Vagina (tissue), 2 donors: ENCODE measurements at places on chromosomes 16 and 17.

DNA sequence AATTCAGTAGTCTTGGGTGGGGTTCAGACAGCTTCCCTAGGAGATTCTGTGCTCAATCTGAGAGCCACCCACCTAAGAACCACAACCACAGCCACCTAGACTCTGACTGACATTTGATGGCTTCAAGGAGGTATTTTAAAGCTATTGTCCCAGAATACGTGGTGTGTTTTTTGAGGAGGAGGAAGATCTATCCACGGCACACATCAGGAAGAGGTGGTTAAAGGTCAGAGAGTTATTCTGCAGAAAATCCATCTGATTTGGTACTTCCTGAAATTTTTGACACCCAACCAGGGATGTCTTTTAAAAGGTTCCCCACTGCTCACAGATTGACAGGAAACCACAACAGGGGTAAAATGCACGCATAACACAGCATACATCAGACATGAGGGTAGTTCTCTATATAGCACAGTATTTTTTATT, 25.1 kb downstream of the SMARCE1 start:
- no peak for DNase-seq

DNA sequence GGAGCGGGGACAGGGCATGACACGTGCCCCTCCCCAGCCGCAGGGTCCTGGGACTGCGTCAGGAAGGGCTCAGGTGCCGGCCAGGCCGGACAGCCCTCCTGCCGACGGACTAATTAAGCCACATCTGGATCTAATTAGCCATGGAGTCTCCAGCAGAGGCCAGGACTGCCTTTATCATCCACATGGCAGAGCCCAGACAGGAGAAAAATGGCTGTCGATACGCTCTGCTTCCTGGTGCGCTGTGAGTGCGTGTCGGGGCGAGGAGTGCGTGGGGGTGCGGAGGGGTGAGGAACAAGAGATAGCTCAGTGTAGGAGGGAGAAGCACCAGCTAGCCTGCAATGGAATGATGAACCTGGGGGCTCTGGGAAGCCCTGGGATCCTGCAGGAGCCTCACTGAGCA, 218.8 kb downstream of the IRF8 start:
- DNase-seq, result no peak

GRCh38 chr16:29710227-29711219, 31.5 kb downstream of the QPRT start:
- no peak for DNase-seq

DNA sequence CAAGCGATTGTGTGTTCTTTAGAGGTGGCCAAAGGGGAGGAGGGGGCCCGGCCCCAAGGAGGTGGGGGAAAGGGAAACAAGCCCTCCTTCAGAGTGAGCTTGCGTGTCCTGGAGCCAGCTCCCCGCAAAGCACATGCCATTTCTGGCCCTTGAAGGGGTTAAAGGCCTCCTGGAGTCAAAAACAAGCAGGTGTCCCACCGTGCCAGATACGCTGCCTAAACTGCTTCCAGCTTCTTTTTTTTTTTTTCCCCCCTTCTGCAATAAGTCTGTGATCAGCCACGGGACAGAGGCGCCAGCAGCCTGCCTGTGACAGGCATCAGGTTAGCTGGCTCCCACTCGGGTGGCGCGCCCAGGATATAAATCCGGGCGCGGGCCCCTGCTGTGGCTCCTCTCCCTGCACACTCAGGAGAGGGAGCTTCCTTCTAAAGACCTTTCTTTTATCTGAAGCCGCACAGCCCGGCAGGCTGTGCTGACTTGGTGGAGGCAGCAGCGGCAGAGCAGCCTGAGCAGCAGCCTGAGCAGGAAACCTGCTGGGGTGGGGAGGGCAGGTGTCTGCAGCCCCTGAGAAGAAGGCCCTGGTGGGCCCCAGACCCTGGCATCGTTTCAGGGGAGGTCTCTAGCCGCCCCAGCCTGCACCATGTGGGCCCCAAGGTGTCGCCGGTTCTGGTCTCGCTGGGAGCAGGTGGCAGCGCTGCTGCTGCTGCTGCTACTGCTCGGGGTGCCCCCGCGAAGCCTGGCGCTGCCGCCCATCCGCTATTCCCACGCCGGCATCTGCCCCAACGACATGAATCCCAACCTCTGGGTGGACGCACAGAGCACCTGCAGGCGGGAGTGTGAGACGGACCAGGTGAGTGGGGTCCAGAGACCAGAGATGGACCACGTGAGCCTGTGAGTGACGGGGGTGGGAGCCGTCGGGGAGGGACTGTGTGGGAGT, at the start of gene WFIKKN2:
Gene WFIKKN2, plus strand, starts transcription at position 286 of the 934 bp plus-strand sequence. Its CDS starts 352 bp downstream, at position 638.
- no peak for DNase-seq

GRCh38 chr17:42182927-42183734, 2.1 kb downstream of the HCRT start:
- no peak for DNase-seq

DNA sequence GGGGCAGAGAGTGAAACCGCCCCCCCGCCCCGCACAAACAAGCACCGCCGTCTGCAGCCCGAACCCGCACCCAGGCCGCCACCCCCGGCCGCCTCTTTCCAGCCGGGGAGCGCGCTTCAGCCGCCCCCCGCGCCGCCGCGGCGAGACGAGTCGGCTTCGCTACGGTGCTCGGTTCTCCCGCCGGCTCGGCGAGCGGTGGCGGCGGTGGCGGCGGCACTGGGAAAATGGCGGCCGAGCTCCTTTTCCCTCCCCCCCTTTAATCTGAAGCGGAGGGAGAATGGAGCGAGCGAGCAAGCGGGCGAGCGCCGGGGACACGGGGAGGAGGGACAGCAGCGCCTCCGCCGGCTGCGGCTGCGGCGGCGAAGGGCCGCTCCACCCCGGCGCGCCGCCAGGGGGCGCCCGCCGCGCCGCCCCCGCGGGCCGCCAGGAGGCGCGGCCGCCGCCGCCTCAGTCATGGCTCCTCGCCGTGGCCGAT, at the start of gene KANSL1:
Gene KANSL1, minus strand, starts transcription at position 279 of the 475 bp plus-strand sequence. CDS start 21,286 bp downstream, outside the sequence.
- DNase-seq, result no peak

- no peak for DNase-seq
Observed at GRCh38 chr17:35965272-35965671, 16.0 kb downstream of the CCL16 start.

DNA sequence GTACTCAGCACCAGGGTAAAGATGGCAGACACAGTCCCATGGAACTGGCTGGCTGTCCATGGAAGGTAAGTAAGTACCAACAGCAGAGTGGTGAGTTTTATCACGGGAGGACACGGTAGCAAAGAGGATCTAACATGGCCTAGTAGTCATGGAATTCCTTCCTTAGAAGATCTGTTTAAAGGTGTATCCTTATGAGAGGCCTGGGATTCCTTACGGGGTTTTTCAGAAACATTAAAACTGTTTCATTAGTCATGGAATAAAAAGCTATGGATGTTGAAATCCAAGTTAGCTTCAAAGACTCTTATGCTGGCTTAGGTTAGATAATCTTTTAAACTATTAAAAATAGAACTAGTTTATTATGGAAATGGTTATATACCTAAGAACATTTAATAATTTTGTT, 7.4 kb downstream of the FTO start:
- no peak for DNase-seq
